ENCODE measurements at places on chromosomes 5 and 9. TPM values are rescaled to one million over a fixed set of nuclear protein-coding genes. Genes with fewer than 3 reads are reported as not detected.

TNFSF8 gene
- 148 TPM for total RNA-seq

SLC36A3 gene
- total RNA-seq, result not detected

CYFIP2 gene
- total RNA-seq, result 193 TPM

DNA sequence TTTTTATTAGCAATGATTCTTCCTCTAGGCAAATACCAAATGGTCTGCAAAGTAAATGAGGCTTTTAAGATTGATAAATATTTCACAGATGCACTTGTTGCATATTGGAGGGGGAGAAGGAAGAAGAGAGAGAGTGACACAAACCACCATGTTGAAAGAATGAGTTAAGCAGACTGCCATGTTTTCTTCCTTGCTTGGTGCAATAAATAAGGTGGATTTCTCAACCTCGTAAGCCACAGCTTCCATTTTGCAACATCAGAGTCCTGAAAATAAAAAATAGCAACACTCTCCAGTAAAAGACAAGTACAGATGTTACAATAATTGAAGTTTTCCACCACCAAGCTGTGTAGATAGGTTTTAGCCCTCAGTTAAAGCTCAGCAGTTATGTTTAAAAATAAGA lies 202.9 kb downstream of the SGCD start:
- DNase-seq, result no peak

GRCh38 chr9:116274293-116274692 lies 120.7 kb downstream of the PAPPA start:
- no peak for DNase-seq
